ENCODE measurements at places on chromosomes 7 and 10. TPM values are rescaled to one million over a fixed set of nuclear protein-coding genes. Genes with fewer than 3 reads are reported as not detected.

CAMK2B gene
- 98.4 TPM for total RNA-seq

RPP30 gene
- total RNA-seq = 30.9 TPM

IKZF1 gene
- total RNA-seq = 3.7 TPM

LBX1 gene
- total RNA-seq = not detected

DNA sequence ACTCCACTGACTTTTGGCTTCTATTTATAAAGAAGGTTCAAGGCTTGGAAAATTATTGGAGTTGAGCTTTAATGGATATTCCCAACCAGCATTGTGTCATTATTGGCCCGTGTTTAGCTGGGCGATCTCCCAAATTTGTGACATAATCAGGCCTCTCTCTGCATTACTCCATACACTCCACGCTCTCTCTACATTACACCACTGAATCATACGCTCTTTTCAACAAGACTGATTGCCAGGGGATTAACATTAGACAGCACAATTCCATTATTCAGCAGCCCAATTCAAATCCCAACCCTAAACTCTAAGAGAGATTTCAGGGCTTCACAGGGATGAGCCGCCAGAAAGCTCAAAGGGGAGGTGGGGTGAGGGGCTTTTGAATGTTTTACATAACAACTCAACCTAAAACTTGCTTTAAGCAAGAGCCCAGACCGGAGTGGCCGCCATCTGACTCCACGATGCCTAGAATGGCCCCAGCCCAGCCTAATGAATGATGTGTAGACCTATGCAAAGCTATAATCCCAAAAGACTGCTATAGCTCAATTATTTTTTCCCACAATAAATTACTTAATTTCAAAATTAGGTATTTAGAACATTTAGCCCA lies 61.8 kb downstream of the FGFR2 start:
- DNase-seq = no peak

DNA sequence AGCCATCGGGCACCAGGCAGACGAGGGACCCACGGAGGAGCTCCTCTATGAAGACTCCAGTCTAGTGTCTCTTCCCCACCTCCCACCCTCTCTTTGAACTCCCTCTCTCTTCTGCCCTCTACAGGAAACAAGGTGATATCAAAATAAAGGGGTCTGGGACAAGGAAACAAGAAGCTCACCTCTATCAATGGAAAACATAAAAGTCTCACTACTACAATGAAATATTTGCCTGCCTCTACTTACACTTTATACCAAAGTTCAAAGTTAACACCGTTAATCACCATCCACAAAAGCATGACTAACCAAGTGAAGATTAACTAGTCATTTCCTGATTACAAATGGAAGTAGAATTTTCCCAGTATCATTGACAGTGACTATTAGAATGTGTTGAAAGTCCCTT lies 82.2 kb downstream of the PARD3 start:
- DNase-seq = no peak

- no peak for DNase-seq
Measured at GRCh38 chr7:112449353-112449752, 907 bp upstream of the IFRD1 start.

DNA sequence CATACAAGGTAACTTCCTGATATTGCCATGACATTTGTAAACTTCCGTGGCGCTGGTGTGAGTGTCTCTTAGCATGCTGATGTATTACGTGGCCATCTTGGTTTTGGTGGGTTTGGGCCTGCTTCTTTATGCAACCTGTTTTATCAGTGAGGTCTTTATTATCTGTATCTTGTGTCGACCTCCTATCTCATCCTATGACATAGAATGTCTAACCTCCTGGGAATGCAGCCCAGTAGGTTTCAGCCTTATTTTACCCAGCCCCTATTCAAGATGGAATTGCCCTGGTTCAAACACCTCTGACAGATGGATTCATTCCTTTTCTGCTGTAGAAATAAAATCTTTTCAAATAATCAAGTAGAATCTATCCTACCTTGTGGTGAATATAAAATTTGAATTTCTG lies 23.0 kb upstream of the GPR141 start:
- no peak for DNase-seq

- DNase-seq = no peak
Measured at GRCh38 chr10:76640806-76641205, 996.8 kb downstream of the KCNMA1 start.

- DNase-seq = no peak
Measured at GRCh38 chr7:76278540-76278939, 23.9 kb upstream of the HSPB1 start.

DNA sequence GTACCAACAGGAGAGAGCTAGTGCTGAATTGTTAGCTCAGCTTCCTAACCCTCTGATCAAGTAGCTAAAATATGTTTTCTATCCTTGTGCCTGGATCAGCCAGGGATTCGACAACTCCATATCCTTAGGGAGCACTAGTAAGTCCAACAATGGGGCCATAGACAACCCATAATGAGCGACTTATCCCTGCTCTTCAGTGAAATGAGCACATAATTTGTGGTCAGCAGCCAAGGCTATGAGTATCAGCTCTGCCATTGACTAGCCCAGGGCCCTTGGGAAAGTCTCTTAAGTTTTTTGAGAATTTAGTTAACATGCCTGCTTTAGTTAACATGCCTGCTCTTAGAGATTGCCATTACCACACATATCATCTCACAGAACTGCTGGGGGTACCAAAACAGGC lies 39.3 kb downstream of the COL1A2 start:
- DNase-seq = no peak

DNA sequence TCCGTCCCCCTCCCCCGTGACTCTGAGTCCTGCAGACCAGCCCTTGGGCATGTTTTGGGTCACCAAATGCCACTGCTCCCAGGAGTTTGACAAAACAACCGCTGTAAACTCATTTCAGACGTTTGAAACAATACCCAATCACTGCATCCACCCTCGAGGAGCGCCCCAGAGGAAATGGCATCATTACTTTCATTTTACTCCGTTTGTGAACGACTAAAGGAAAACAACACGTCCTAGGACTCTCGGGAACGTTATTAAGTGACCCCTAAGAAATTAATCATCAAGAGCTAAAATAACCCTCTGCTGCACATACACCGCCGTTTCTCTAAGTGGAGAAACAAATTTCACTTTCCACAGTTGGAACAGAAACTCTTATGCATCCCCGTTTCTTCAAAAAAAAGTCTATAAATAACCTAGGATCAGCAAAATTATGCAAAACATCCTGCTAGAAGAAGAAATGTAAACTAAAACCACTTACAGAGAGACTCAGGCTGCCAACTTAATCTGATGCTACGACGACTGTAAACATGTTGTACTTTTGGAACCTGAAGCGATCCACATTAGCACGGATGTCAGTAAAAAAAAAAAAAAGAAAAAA lies 109.9 kb upstream of the EFCAB10 start:
- no peak for DNase-seq
